ENCODE measurements at places on chromosomes 7 and 10. TPM values are rescaled to one million over a fixed set of nuclear protein-coding genes. Genes with fewer than 3 reads are reported as not detected.

Gene LBX1
- total RNA-seq, result not detected

Gene POLR2J2
- 1.0 TPM for total RNA-seq

Gene FMC1
- 8.5 TPM for total RNA-seq

Gene SLC16A9
- 0.25 TPM for total RNA-seq

Gene ENTPD1
- total RNA-seq, result 13.7 TPM

Gene CXCL12
- 13.9 TPM for total RNA-seq

Gene TMEM139
- total RNA-seq, result 3.3 TPM

Gene HOXA10
- 6.9 TPM for total RNA-seq

Gene WEE2
- total RNA-seq, result not detected

- no peak for DNase-seq
Observed at GRCh38 chr10:124086787-124087671, 6.4 kb downstream of the CHST15 start.

GRCh38 chr10:74863551-74863950 lies 37.2 kb downstream of the KAT6B start:
- no peak for DNase-seq

DNA sequence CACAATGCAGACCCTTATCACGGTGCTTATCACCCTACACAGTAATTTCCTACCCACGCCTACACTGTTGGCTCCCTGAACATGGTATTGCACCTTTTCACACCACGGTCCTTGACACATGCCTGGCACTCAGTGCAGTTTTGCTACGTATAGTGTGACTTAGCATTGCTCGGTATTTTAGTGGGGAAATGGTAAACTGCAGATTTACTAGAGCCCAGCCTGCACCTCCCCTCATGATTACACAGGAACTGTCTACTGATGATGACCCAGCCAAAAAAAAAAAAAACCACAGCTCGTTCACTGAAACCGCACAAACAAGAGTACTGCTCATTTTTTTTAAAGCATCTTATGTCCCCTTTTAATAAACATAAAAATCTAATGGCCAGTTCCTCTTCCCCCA lies 124.2 kb upstream of the ZNF746 start:
- DNase-seq, result no peak

- DNase-seq, result no peak
Observed at GRCh38 chr7:30548845-30549244, 44.2 kb upstream of the GGCT start.

DNA sequence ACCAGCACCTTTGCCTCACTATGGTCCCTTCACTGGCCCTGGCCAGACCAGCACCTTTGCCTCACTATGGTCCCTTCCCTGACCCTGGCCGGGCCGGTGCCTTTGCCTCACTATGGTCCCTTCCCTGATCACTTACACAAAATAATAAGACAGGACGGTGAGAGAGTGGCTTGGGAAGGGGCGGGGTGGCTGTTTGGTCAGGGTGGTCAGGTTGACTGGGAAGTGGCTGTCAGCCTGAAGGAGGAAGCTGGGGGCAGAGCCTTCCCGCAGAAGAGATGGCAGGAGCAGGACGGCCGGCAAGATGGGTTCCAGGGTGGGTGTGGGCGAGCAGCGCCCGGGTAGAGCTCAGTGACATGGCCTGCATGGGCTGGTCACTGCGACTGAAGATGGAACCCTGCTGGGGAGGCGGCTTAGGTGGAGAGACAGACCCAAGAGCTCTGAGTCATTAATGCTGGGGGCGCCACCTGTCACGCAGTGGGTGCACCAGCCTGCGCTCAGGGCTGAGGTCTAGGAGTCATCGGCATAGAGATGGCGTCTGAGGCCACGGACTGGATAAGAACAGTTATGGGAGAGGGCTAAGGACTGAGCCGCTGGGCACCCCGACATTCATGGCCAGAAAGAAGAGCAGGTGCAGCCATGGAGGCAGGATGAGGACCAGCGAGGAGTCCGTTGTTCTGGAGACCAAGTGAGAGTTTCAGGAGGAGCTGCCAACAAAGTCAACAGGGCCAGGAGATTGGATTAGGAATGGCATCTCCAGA lies 91.8 kb downstream of the CHST15 start:
- DNase-seq, result peak; percentile 75

GRCh38 chr7:83362871-83363550 lies 200.3 kb upstream of the PCLO start:
- no peak for DNase-seq

DNA sequence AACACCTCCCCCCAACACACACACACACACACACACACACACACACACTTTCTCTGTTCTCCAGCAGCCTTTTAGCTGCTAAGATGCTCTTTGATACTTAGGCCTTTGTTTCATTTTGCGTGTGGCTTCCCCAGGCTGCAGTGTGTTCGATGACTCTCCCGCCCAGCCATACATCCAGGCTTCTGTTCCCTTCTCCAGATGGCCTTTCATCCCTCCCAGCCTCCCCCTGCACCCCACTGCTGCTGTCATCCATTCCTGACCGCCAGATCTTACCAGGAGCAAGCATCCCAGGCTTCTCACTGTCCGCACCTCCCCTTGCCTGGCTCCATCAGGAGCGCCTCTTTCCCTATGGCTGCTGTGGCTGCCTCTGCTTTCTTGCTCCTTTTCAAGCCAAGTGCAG lies 77.8 kb upstream of the PPIF start:
- no peak for DNase-seq

- DNase-seq, result no peak
Observed at GRCh38 chr10:117363028-117363427, 12.2 kb downstream of the PDZD8 start.

DNA sequence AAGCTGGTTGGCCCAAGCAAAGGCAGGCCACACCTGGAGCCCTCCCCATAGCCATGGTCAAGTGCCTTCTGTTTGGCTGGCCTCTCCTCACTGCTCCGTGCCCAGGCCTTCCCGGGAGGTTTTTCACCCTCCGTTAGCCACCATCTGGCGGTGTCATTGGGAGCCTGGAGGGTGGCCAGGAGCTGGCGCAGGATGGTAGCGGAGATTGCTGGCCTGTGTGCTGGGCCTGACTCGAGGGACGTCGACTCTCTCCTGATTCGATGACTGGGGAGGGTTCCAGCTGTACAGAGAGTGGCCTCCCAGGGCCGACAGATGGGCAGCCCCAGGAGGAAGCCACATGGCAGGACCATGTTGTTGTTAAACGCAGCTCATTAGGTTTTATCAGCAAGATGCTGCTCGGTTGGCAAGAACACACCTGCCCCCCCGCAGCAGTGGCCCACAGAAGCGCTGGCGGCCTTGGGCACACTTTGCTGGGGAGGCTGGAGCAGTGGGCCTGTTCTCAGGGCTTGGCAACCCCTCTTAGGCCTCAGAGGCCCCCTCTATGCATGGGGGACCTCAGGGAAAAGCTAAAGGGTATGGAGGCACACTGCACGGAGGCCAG lies 64.0 kb upstream of the CACUL1 start:
- DNase-seq, result no peak

DNA sequence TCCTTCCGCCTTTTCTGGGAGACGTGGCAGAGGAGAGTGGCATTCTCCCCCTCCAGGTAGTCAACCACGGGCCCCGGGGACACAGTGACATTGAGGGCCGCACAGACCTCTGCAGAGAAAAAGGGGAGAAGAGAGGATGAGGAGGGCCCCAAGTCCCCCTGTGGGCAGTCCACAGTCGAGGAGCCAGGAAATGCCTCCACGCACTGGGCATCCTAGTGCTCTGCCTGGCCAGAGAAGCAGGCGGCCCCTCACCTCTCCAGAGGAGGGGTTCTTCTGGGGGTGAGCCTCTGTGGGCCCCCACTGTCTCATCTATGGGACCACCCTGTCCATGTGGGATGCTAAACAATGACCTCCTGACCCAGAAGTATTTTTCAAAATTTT lies 7.4 kb downstream of the VSTM4 start:
- no peak for DNase-seq

DNA sequence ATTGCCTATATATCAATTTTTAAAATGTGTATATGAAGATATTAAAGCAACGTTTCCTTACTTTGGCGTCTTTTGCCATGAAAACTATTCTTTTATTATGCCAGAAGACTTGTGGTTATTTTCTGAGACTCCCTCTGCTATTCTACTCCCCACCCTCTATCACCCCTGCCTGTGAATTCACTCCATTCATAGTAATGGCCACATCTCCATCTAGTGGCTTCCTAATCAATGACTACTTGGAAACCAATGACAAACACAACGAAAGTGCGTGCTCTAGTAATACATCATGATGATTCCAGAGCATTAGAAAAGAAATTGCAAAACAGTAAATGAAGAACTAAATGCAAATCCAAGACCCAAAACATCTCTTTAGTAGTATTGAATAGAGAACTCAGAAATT lies 186.7 kb upstream of the HGF start:
- no peak for DNase-seq

- DNase-seq, result no peak
Observed at GRCh38 chr7:7265081-7266075, 83.0 kb downstream of the C1GALT1 start.

GRCh38 chr7:116239434-116239833 lies 29.1 kb downstream of the TES start:
- no peak for DNase-seq

- DNase-seq, result no peak
Observed at GRCh38 chr7:19377611-19378344, 232.6 kb upstream of the FERD3L start.

- no peak for DNase-seq
Observed at GRCh38 chr7:767580-767940, 40.5 kb upstream of the PRKAR1B start.

DNA sequence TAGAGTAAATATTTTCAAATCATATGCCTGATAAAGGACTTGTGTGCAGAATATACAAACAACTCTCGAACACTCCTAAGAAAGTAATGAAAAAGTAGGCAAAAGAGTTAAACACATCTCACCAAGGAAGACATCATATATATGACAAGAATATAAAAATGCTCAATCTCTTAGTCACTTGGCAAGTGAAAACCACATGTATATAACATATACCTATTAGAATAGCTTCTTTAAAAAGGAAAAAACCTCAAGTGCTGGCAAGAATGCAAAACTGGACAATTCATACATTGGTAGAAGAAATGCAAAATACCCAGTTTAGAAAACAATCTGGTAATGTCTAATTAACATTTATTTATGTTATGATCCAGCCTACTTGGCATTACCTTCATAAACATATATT lies 146.6 kb upstream of the DGKB start:
- no peak for DNase-seq

DNA sequence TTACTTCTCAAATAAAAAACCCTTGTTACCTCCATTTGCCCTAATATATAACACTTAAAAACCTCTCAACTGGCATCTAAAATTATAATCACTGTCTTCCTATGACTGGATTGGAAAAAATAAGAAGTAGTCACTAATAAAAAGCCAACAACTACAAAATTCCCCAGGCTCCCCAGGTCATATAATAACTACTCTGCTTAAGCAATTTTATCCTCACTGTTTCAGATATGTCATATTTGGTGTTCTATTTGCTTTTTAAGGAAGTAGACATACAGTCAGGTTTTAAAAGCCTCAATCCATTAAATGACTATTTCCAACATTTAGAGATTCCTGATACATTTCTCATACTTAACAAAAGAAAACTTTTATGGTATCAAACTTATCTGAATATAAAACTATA lies 2.4 kb downstream of the H2AZ2 start:
- no peak for DNase-seq

DNA sequence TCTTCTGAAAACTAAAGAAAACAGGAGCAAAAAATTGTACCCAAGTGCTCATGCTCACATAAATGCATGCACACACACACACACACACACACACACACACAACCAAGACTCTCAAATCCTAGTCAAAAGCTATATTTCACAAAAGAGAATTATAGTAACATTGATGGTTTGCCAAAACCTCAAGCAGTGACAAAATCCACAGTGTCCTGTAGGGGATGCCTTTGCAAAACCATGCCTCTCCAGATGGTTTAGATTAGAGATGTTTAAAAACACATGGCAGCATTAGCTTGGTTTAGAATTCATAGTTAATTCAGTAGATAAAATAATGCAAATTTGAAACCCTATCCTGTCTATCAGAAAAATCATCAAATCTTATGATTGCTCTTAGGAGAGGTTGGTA lies 232.2 kb downstream of the DYNC1I1 start:
- no peak for DNase-seq

GRCh38 chr7:137970253-137970975 lies 31.5 kb downstream of the CREB3L2 start:
- no peak for DNase-seq

DNA sequence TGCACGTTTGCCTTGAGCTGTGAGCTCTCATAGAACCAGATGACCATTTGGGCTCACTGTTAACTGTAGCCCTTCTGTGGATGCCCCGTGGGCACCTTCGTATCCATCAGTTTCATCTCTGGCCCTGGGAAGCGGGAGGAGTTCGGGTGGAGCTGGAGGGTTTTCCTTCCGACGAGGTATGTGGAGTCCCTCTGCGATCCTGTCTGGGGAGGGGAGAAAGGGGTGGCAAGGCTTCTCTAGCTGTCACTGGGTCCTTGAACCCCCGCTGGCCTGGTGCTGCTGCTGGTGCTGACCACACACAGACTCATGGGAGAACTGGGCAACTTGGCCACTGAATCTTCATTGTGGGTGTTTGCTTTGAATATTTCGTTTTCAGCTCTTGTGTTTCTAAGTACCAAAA lies 32.7 kb downstream of the INPP5A start:
- peak; percentile 70 for DNase-seq

DNA sequence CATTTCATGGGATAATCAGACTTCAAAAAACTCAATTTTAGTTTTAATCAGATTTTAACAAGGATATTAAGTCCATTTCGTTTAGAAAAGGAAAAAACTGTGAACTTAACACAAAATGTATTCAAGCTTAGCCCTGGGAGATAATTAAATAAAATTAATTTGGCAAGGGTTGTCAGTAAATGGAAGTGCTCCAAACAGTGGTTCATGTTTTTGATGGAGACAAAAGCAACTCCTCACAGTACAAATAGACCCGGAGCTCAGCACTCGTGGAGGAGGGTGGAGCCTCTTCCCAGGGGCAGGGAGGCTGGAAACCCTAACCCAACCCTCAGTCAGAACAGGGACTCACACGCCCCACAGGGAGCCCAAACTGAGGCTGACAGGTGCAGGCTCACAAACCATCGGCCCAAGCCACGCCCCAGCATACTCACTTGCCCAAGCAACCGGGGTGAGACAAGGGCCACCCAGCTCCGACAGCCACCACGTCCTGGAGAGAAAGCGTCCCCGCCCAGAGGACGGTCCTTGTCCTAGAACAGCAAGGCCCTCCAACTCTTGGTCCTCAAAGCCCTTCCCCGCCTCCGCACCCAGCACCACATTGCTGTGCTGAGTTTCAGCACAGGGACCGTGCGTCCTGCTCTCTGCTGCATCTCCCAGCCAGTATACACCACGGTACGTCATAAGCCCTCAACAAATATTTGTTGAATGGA lies 39.8 kb downstream of the MAD1L1 start:
- DNase-seq, result no peak

DNA sequence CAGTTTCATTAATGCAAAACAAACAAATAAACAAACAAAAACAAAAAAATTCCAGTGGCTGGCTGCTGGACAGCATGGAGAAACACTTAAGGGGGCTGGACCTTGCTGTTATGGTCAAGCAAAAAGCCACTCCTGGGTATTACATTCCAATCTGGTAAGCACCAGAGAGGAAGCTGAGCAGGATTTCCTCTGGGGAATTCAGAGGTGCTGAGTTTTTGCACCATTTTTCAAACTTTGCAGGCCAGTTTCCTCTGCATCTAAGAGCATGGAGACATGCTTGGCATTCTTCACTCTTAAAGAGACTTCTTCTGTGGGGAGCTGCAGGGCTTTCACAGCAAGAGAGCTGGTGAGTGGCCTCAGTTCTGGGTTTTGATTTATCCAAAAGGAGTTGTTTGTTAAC lies 84.5 kb downstream of the FZD1 start:
- DNase-seq, result no peak

- DNase-seq, result no peak
Observed at GRCh38 chr7:116802746-116803152, 59.6 kb upstream of the CAPZA2 start.
